Parietal lobe (tissue), 2 donors: ENCODE measurements at places on chromosomes 6 and 20. TPM values are rescaled to one million over a fixed set of nuclear protein-coding genes. Genes with fewer than 3 reads are reported as not detected.

NKX2-2 gene
- 0.31 TPM for total RNA-seq

UBD gene
- total RNA-seq = not detected

SIRPD gene
- total RNA-seq = not detected

TBCC gene
- 45.1 TPM for total RNA-seq

PRICKLE4 gene
- total RNA-seq = 1.6 TPM

EYA2 gene
- total RNA-seq = 0.94 TPM

CD93 gene
- total RNA-seq = 10.3 TPM

CSTF1 gene
- 31.0 TPM for total RNA-seq

WFDC10B gene
- total RNA-seq = not detected

PAK5 gene
- total RNA-seq = 67.0 TPM

HLA-DRA gene
- total RNA-seq = 2.2 TPM

C6orf132 gene
- under 0.01 TPM for total RNA-seq

EPB41L1 gene
- 111 TPM for total RNA-seq

TGM3 gene
- 0.31 TPM for total RNA-seq

CDYL gene
- total RNA-seq = 16.3 TPM

BPI gene
- total RNA-seq = not detected

CDH4 gene
- 44.4 TPM for total RNA-seq

TEAD3 gene
- 0.63 TPM for total RNA-seq

GABRR1 gene
- not detected for total RNA-seq

PTPN1 gene
- total RNA-seq = 19.4 TPM

RAB23 gene
- 26.6 TPM for total RNA-seq

TRIM31 gene
- total RNA-seq = not detected

LHFPL5 gene
- 1.6 TPM for total RNA-seq

PKIG gene
- 23.2 TPM for total RNA-seq

KIF25 gene
- total RNA-seq = not detected

MAP3K4 gene
- total RNA-seq = 74.8 TPM

GLP1R gene
- not detected for total RNA-seq

UNC5CL gene
- total RNA-seq = 0.63 TPM

NOX3 gene
- not detected for total RNA-seq

DPM1 gene
- total RNA-seq = 30.4 TPM

ETV7 gene
- not detected for total RNA-seq

LIN28B gene
- 0.63 TPM for total RNA-seq
